ENCODE measurements at places on chromosomes 7 and 10.

DNA sequence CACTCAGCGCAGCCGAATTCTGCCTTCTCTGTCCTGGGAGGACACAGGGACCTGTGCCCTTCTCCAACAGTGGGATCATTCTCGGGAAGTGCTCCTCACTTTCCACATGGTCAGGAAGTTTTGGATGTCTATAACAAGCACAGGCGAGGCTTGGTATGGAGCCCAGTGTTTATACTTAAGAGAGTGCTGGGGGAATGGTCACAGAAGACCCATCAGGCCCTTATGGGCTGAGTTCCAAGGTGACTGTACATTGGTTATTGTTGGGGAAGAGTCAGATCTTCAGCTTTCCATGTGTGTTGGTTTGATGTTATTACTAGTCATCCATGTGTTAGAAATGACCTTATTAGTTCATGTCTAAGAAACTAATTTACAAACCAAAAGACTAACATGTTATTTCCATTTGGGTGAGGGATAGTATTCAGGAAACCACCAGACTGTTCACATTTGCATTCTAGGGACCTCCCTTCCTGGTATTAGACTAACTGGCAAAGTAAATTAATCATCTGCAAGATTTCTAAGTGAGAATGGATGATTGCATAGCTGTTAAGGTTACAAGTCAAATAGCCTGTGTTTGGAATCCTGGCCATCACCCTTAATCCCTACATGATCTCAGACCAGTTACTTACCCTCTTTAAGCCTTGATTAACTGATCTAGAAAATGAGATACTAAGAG is 834.2 kb downstream of the LRMDA start:
- DNase-seq = no peak

DNA sequence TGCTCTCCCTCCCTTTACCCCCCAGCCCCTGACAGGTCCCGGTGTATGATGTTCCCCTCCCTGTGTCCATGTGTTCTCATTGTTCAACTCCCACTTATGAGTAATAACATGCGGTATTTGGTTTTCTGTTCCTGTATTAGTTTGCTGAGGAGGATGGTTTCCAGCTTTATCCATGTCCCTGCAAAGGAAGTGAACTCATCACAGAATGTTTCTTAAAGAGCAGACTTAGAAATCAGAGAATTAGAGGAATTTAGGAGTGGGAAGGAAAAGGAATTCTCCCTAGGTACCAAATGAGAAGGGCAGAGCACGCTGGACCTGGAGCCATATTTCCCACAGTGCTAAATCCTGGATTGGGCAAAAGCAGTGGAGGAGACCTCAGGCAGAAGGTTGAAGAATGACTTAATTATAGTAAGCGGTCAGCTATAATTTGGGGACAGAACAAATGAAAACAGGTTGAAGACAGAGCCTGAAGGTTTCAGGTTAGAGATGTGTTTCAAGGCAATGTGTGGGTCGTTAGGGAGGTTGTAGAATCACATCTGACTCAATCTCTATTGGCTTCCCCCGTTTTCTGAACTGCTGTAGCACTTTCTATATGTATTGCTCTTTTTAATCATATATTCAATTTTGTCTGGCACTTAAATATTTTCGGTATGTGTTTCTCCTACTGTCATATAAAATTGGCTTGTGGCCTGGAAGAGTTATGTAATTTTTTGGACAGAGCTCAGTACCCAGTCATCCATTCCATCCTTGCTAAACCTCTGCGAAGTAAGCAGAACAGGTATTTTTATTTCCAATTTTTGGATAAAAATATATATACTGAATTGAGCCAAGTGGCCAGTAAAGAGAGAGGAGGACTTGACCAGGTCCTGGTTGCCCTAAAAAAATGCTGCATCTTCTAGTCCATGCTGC is 210.5 kb upstream of the KLF6 start:
- peak; percentile 28 for DNase-seq

GRCh38 chr7:134789967-134790685 is 10.7 kb downstream of the CALD1 start:
- no peak for DNase-seq

DNA sequence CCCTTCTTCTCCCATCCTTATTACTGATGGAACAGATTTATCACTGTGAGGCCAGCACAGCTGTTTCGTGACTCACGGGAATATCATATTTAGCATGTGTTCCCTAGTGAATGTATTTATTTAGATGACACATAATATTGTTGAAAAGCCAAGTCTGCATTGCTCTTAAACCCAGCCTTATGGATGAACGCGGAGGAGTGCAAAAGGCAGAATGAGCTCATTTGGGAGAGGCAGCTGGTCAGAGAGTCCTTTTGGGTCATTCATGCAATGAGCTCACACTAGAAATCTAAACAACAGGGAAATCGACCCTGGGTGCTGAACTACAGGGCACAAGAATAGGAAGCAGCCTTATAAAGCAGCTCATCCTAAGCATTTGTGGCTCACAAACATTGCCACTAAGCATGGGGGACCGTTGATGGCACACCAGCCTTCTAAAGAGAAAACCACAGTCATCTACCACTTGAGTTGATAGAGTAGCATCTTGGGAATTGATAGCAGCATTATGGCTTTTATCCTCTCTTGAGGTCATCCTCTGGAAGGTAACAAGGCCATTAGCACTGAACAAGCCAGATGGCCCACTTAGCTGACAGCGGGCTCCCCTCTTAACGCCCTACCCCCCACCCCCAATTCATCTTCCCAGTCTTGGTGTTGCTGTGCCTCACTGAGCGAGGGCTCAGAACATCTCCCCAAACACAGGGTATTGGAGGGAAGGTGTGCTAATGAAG is 32.9 kb upstream of the SDK1 start:
- peak; percentile 84 for DNase-seq

- DNase-seq = no peak
Observed at GRCh38 chr10:99761365-99761764, 21.1 kb upstream of the ABCC2 start.

GRCh38 chr10:44068716-44069482 is 316.0 kb downstream of the CXCL12 start:
- no peak for DNase-seq

DNA sequence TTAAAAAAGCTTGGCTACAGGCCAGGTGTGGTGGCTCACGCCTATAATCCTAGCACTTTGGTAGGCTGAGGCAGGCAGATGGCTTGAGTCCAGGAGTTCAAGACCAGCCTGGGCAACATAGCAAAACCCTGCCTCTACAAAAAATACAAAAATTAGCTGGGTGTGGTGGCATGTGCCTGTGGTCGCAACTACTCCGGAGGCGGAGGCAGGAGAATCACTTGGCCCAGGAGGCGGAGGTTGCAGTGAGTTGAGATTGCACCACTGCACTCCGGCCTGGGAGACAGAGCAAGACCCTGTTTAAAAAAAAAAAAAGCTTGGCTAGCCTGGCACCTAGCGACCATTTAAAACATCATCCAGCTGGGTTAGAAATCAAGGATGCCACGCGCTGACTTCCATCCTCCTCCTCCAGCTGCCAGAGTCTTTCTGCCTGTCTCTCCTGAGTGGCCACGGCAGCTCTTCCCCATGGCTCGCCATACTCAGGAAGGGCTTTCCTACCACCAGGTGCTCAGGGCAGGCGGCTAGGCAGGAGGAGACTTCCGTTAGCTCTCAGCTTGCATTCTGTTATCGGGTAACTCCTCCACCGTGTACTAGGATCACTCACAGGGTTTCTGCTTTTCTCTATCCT is 45.0 kb downstream of the DENND2A start:
- DNase-seq = no peak

- peak; percentile 18 for DNase-seq
Observed at GRCh38 chr7:112140600-112140999, 65.6 kb downstream of the DOCK4 start.

- DNase-seq = no peak
Observed at GRCh38 chr7:11616466-11616865, 215.5 kb downstream of the THSD7A start.

DNA sequence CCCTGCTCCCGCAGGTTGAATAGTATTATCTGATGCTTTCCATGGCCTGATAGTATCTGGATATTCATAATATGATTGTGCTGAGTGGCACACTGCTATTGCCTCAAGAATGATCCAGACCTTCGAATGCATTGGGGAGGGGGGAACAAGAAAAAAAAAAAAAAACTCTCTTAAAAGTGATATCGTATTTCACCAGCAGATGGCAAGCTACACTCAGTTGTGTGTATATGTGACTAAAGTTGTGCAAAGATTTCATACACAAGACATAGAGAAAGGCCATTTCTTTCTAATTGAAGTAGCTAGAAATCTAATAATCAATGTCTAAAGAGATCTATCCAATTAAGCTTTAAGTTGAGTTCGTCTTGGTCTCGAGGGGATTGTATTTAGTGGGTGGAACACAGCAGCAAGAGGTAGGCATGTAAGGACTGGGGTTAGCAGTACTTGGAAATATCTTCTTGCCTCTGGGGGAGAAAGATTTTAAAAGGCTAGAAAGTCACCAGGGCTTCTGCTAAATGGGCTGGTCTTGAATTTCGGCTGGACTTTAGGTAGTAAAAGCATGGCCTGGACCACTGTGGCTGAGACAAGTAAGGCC is 15.3 kb downstream of the SFRP4 start:
- peak; percentile 59 for DNase-seq

DNA sequence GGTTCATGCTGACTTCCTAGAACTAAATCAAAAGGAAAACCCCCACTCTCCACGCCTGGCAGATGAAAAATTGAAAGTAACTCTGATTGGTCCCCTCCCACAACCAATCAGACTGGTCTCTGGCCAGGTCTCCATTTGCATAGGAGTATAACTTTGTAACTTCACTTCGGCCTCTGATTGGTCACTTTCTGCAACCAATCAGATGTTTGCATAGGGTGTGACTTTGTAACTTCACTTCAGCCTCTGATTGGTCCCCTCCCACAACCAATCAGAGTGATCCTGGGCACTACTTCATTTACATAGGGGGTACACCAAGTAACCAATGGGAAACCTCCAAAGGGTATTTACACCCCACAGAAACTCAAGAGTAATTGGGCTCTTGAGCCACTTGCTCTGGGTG is 306.6 kb upstream of the PFKP start:
- no peak for DNase-seq

DNA sequence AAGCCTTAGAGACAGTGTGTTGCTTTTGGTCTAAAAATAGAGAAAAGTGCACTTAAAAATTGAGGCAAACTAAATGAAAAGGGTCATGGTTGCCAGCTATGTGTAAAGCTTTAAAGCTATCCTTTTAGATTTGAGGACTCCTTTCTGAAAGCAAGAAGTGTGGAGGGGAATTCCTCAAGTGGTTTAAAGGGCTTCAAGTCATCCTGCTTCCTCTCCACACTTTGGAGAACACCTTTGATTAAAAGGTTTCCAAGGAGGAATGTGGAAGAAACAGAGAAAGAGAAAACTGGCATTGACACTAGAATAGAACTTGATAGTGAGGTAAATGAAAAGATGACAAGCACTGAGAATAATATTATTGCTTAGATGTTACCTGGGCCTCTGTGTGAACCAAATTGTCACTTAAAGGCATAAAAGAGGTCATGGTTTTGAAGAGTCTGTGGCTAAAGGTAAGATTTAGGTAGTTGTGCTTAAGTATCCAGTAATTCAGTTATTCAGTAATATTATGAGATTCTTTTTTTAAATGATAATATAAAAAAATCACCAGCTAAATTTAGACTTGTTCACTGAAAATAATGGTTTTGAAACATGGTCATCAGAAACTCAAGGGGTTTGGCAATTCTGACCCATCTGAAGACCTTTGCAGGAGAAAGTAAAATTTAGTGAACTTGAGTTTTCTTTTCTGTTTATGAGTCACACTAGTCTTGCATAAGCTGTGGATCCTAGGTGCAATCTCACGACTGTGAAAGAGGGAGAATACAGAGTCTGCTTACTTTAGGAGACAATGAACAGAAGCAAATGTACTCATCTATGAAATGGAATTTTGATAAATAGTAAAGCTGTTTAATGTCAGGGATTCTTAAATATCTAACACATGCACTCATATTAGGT is 466.0 kb downstream of the KIF20B start:
- no peak for DNase-seq

DNA sequence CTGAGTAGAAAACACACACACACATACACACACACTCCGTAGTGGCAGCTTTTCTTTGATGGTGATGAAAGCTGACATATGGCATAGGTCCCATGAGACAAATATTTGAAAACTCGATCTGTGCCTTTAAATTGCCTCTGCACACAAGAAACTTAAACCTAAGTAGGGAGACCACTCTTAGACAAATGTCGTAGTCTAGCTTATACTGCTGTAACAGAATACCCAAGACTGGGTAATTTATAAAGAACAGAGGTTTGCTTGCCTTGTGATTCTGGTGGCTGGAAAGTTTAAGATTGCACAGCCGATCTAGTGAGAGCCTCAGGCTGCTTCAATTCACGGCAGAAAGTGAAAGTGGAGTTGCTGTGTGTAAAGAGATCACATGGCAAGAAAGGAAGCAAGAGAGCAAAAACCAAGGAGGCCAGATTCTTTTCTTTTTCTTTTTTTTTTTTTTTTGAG is 489.4 kb upstream of the SORCS1 start:
- DNase-seq = no peak

DNA sequence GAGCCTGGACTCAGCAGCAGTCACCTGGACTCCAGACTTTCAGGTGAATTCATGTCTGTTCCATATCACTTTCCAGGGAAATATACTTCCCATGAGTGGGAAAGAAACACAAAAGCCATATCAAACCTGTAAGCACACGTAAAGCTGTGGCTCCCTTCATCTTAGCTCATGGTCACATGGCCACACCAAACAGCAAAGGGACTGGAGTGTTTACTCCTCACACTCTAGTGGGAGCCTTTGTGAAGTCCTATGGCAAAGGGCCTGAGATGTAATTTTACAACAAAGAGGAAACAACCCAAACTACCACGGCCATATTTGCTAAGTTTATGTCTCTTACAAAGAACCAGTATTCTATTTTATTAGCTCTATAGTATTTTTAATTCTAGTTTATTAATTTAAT is 16.3 kb downstream of the SFTPA1 start:
- DNase-seq = no peak

DNA sequence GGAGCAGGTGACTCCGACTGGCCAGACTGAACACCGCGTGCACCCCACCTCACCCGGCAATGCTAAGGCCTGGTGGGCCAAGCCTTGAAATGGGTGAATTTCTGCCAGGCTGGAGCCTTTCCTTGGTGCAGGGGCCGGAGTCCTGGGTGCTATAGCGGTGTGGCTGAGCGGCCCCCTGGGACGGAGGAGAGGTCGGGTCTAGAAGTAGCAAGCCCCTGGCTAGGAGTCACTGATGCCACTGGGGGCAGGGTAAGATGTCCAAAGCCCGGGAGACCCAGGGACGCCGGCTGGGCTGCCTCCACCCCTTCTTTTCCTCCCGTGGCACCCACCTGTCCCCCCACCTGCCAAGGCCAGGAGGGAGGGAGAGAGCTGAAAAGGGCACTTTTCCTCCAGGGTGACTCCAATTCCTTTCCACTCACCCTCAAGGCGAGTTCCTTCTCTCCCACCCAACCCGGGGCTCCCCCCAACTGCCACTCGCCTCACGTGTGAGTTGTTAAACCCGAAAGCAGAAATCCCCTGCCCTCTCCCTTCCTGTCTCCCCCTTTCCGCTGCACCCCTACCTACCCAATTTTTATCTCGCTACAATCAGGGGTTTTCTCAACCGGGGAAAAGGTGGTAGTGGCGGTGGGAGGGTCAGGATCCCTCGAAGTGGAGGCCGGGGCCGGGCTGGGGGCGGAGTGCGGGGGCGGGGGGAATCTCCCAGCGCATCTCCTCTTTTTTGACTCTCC is 6.0 kb upstream of the GATA3 start:
- DNase-seq = no peak

GRCh38 chr7:90853205-90853604 is 257.1 kb downstream of the CDK14 start:
- DNase-seq = no peak
